GM12864 (cell line): ENCODE measurements at places on chromosomes 3 and 15.

DNA sequence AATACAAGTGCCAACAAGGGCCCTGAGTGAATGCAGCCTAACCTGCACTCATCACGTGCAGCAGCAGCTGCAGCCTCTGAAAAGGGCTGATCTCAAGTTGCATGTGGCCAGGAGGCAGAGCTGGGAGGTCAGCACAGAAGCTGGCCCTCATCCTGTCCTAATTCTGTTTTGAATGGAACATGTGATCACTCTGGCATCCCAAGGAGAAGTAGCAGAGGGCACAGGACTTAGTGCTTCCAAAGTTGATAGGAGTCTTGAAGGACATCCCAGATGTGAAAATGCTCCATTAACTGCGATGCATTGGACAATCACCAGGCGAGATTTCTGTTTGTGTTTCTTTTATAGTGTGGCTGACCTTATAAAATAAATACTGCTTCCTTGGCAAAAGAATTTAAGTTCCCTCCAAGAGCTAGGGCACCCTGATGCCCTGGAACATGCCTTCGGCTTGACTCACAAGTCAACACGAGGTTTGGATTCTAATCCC is 31.6 kb upstream of the STAG1 start:
- no peak for DNase-seq

GRCh38 chr3:100141586-100141985 is 27.3 kb upstream of the FILIP1L start:
- DNase-seq = no peak

GRCh38 chr15:68149059-68149458 is 56.1 kb downstream of the CALML4 start:
- no peak for DNase-seq

GRCh38 chr3:12898290-12898964 is 57.1 kb upstream of the RPL32 start:
- DNase-seq = no peak

DNA sequence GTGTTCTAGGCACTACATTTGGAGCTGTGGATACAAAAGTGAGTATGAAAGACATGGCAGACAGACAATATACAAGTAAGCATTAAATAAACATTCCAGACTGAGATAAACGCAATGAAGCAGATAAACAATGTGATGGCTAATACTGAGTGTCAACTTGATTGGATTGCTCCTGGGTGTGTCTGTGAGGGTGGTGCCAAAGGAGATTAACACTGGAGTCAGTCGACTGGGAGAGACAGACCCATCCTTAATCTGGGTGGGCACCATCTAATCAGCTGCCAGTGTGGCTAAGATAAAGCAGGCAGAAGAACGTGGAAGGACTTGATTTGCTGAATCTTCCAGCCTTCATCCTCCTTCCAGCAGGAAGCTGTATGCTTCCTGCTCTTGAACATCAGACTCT is 77.2 kb downstream of the CADPS start:
- DNase-seq = no peak

- DNase-seq = no peak
These were observed 36.6 kb downstream of the IDH2 start for GRCh38 chr15:90065682-90066049.

DNA sequence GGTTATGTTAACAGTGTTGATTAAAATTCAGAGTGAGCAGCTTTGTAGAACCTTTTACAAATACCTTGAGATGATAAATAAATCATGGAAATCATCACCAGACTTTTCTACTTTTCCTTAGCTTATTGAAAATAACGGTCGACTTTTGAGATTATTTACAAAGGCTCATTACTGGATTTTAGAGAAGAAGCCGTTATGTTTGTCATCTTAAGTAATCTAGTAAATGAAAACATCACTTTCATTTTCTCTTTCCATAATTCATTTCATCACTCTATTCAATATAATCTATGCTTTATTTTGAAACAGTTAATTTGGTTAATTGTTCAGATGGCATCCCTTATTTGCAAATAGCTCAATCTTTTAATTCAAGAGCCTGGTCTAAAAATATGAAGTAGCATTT is 3.6 kb downstream of the PLCL2 start:
- DNase-seq = no peak

GRCh38 chr3:186997473-186997939 is 67.2 kb downstream of the ST6GAL1 start:
- DNase-seq = no peak

DNA sequence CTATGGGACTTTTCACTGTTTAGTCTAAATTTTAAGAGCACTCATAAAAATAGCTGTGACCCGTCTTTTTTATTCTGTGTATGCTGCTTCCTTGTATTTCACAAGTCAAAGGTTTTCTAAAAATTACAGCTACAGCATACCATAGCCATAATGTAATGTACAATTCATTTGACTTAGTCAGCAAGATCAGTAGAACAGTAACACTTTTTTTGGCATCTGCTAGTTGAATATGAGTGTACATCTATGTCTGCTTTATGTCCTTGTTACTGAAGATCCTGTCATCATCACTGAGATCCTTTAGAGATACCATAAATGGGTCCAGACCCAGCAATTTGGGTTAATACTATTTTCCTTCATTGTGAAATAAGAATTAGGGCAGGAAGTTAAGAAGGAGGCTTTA is 42.2 kb downstream of the CMSS1 start:
- DNase-seq = no peak

- no peak for DNase-seq
These were observed 15.5 kb downstream of the MRPS25 start for GRCh38 chr3:15049584-15049983.
